ENCODE measurements at places on chromosomes 2 and 18. TPM values are rescaled to one million over a fixed set of nuclear protein-coding genes. Genes with fewer than 3 reads are reported as not detected.

DNA sequence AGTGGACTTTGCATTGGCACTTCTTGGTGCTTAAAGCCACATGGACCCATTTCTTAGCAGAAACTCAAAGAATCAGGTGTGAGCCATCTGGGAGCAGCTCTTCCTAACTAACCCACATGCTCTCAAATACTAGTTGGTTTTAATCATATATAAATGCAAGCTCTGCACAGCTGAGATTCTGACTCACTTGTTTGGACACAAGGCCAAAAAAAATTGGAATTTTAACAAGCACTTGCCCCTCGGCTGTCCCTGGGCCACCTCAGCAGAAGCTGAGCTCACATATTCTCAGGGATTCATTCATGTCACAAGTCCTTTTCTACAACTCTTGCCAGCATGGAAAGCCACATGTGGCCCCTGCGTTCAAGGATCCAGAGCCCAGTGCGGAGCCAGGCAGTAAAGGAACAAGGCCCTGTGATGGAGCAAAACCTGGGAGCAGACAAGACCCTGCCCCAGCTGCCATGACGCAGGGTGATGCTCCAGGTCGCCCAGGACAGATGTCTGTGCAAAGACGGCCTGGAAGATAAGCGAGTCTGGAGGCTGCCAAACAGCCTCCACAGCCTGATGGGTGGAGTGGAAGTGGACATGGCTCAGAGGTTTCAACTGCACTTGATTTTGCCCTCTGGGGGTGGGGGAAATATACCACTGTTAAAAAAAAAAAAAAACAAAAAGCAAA, 266.5 kb downstream of the EIPR1 start:
- DNase-seq, result peak; percentile 44
- H3K4me1 ChIP-seq, result no peaks in the 10 kb centered on the region
- H3K36me3 ChIP-seq, result no peaks in the 10 kb centered on the region
- H3K27me3 ChIP-seq, result no peaks in the 10 kb centered on the region
- no peak overlapping the region for H3K27ac ChIP-seq
- H3K4me3 ChIP-seq, result no peak overlapping the region

The NCK2 gene
- 32.1 TPM for polyA plus RNA-seq

DNA sequence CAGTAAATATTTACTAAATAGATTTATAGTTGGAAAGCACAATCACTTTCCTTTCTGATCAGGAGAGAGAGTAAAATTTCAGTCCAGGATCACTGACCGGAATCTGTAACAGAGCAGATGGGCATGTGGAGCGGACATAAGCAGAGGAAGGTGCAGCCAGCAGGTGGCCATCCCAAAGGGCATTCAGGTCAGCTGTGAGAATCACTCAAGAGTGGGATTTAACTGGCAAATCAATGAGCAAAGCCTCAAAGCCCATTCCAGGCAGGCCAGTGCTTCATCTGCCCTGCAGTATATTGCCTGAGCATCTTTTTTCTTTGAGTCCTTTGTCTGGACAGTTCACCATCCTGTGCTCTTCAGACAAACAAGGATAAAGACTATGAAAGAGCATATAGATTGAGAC, 166.4 kb upstream of the SLC14A2 start:
- no peaks in the 10 kb centered on the region for H3K27me3 ChIP-seq
- DNase-seq, result no peak
- H3K27ac ChIP-seq, result peak overlapping the region; percentile 35
- no peak overlapping the region for H3K4me3 ChIP-seq

The ACVR1 gene
- 3.5 TPM for polyA plus RNA-seq

The TMEM247 gene
- not detected for polyA plus RNA-seq

GRCh38 chr18:3212657-3213056, 7.1 kb downstream of the MYOM1 start:
- no peaks in the 10 kb centered on the region for H3K27me3 ChIP-seq
- no peaks in the 10 kb centered on the region for H3K36me3 ChIP-seq
- DNase-seq, result no peak
- H3K4me1 ChIP-seq, result no peaks in the 10 kb centered on the region

The CYP20A1 gene
- 9.7 TPM for polyA plus RNA-seq
